Stimulated activated CD8-positive, alpha-beta memory T cell treated with anti-CD3 and anti-CD28 coated beads, Interleukin-4, amount 100 ng/mL, for 4 hours (primary cell): ENCODE measurements at places on chromosomes 11 and 22.

DNA sequence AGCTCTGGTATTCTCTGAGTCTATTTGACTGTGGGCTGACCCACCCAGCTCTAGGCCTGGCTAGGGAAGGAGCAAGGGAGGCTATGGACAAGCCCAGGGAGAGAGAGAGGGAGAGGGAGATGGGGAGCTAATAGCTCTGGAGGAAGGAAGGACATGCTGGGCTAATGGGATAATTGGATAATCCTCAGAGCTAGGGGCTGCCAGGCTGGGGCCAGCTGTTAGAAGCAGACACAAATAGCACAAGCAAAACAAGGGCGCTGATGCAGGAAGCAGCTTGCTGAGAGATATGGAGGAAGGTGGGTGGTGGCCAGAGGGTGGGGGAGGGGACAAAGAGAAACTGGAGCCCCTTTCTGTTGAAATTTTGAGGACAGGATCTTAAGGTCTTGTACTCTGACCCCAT lies 23.2 kb downstream of the ADORA2A start:
- no peak for DNase-seq

GRCh38 chr11:37841016-37841415 lies 1243.0 kb upstream of the RAG2 start:
- DNase-seq: no peak

GRCh38 chr11:118659314-118659952 lies 20.0 kb downstream of the TREH start:
- peak; percentile 71 for DNase-seq

- DNase-seq: no peak
Measured at GRCh38 chr22:32058656-32059260, 15.7 kb downstream of the SLC5A1 start.

DNA sequence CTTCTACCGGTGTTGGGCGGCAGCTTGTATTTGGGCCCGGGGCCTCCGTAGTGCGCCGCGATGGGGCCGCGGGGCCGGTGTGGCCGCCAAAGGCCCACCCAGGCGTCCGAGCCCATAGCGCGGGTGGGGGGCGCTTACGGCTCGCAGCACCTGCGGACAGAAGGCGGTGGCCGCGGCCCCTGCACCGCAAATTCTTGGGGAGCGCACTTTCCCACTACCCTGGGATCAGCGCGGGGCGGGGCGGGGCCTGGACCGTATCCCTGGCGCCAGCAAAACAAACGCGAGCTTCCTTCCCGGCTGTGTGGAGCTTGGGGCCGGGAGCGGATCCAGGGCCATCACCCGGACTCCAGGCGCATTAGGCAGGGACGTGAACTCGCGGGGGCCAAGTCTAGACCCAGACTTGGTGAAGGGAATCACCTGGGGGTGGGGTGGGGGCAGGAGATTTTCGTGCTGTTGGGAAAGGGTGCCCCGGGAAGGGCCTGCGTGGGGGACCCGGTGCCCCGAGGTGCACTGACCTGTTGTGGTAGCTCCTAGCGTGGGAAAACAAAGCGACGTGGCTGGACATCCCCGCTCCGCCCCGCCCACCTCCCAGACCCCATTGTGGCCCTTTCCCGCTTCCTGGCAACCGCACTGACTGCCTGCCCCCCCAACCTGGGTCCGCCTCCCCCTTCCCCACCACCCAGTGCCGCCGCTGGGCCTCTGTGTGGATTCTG lies 2.3 kb upstream of the TYMP start:
- DNase-seq: no peak

- DNase-seq: no peak
Measured at GRCh38 chr11:30936491-30936890, 350.3 kb upstream of the MPPED2 start.

DNA sequence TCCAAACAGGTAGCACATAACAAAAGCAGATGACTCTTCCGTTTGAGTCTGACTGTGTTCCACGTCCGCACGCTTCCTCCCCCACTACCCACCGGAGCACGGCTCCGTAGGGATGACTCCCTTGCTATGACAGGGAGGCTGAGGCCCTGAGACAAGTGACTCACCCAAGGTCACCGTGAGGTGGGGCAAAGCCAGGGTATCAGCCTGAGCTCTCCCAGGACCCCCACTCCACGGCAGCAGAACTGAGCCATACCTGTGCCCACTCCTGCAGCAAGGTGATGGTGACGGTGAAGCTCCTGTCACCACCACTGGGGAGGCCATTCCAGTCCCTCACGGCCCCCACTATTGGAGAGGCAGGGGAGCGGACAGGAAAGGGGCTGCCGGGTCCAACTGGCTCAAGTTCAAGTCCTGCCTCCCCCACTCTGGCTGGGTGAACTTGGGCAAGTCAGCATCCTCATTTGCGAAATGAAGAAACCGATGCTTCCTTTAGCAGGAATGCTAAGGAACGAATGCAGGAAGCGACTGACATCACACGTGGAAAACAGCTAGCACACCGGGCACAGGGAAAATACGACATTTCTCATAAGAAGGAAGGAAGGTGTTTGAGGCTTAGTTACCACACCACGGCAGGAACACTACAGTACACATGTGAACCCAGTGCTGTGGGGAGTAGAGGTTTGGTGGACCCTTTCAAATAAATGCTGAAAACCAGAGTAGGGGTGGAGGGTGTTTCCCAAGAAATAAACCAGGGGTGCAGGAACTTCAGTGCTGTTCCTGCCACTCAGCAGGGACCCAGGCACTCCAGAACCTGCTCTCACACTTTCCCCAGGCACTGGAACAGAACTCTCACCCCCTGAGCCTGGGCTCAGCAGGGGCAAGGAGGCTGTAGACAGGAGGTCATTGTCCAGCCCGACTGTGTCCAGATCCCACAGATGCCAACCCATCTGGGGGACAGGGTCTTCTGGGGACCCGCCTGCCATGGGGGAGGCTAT lies 32.4 kb upstream of the CBX7 start:
- DNase-seq: no peak

- DNase-seq: no peak
Measured at GRCh38 chr11:99925968-99926367, 761.1 kb upstream of the ARHGAP42 start.

DNA sequence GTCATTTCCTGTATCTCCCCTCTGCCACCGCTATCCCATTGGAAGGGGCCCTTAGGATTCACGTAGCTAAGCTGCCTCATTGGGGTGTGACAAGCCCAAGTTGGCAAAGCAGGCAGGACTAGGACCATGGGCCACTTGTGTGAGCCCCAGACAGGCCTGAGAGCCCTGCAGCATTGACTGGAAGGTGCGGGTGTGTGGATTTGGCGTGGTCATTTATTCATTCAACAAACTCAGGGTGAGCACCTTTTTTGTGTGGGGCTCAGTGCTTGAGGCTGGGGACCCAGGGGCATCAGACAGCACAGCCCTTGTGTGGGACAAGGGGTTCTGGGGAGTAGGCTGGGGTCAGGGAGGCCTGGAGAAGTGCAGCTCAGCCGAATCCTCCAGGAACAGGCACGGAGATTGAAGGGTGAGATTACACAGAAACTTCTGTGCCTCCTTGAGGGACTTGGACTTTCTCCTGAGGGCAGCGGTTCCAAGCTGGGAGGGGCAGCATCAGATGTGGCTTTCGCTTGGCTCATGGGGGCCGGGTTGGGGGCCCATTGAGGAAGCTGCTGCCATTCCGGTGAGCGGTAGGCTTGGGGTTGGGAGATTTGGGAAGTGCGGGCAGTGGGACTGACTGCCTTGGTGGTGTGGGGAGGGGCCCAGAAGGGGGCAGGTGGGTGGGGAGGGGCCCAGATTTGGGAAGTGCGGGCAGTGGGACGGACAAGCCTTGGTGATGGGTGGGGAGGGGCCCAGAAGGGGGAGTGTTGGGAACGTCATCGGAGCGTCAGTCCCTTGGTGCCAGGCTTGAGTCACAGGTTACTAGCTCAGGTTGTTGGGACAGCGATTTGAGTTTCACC lies 11.9 kb downstream of the MGAT3 start:
- DNase-seq: no peak
